ENCODE measurements at places on chromosomes 11 and 22. TPM values are rescaled to one million over a fixed set of nuclear protein-coding genes. Genes with fewer than 3 reads are reported as not detected.

Gene MMP7
- 0.44 TPM for total RNA-seq

Gene GSC2
- not detected for total RNA-seq

Gene BBOX1
- total RNA-seq, result not detected

Gene B4GALNT4
- total RNA-seq, result 0.16 TPM

Gene FOXRED1
- 9.4 TPM for total RNA-seq

Gene SNRPD3
- 146 TPM for total RNA-seq

Gene CTSW
- total RNA-seq, result not detected

Gene MYOD1
- total RNA-seq, result not detected

Gene OR5P2
- total RNA-seq, result not detected

Gene FGF4
- total RNA-seq, result not detected

Gene SCGB2A2
- not detected for total RNA-seq

Gene P2RY6
- not detected for total RNA-seq

Gene F2
- not detected for total RNA-seq

Gene C22orf31
- not detected for total RNA-seq

Gene UBQLN3
- total RNA-seq, result not detected

Gene IFITM10
- total RNA-seq, result 0.25 TPM

Gene ENTHD1
- not detected for total RNA-seq

Gene MIOX
- not detected for total RNA-seq

Gene SYT7
- 0.97 TPM for total RNA-seq

Gene ZFTA
- 10.8 TPM for total RNA-seq

Gene CDC42EP2
- 8.7 TPM for total RNA-seq

Gene PLA2G3
- total RNA-seq, result not detected

Data from bladder microvascular endothelial cell (primary cell).